ENCODE measurements at places on chromosomes 2 and 18.

- peak; percentile 62 for DNase-seq
Observed at GRCh38 chr2:37189452-37190153, 1.1 kb upstream of the SULT6B1 start.

- no peak for DNase-seq
Observed at GRCh38 chr2:9660154-9660553, 29.4 kb upstream of the YWHAQ start.

DNA sequence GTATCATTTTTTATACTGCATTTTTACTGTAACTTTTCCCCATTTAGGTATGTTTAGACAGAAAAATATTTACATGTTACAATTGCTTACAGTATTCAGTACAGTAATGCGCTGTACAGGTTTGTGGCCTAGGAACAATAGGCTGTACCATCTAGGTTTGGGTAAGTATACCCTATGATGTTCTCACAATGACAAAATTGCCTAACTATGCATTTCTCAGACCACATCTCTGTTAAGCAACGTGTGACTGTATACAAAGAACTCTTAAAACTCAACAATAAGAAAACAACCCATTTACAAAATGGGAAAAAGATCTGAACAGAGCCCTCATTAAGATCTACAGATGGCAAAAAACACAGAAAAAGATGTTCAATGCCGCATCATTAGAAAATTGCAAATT lies 29.4 kb downstream of the FAM210A start:
- DNase-seq = no peak

GRCh38 chr2:221571025-221571550 lies 1.0 kb downstream of the EPHA4 start:
- no peak for DNase-seq

GRCh38 chr2:186125156-186125555 lies 360.9 kb upstream of the ZC3H15 start:
- DNase-seq = no peak

GRCh38 chr2:111122631-111123421 lies 2.1 kb downstream of the BCL2L11 start:
- DNase-seq = peak; percentile 88

GRCh38 chr18:34522603-34523002 lies 187.5 kb upstream of the DTNA start:
- no peak for DNase-seq

GRCh38 chr18:54713386-54713785 lies 114.9 kb upstream of the RAB27B start:
- DNase-seq = no peak

GRCh38 chr2:134315471-134315870 lies 61.6 kb downstream of the MGAT5 start:
- no peak for DNase-seq

GRCh38 chr2:121650315-121650930 lies 1.2 kb upstream of the CLASP1 start:
- DNase-seq = no peak

DNA sequence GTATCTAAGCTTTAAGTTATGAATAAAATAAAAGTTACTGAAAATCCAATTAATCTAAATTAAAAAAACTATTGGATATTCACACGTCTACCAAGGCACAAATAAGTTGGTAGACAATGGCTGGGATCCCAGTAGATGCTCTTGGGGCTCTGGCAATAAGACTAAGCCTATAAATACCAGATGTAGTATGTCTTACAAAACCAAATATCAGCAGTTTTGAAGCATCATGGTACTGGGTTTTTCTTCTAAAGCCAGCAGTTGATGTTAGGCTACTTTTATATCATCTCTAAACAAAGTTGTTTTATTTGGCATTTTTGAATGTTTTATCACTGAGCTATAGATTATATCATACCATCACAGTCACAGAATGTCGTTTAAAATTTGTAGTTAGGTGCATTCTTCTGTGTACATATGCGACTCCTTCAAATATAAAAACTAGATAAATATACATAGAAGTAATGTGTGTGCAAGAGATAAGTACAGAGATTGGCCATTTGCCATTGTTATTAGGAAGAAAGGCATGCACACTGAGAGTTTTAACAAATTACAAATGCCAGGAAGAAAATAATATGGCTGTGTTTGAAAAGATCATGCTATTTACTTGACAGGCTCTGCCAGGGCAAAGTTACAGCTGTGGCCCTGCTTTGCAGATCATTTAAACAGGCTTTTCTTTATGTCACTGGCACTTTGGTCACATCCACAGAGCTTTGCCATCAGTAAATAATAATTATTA lies 21.6 kb upstream of the TMEM17 start:
- DNase-seq = no peak

DNA sequence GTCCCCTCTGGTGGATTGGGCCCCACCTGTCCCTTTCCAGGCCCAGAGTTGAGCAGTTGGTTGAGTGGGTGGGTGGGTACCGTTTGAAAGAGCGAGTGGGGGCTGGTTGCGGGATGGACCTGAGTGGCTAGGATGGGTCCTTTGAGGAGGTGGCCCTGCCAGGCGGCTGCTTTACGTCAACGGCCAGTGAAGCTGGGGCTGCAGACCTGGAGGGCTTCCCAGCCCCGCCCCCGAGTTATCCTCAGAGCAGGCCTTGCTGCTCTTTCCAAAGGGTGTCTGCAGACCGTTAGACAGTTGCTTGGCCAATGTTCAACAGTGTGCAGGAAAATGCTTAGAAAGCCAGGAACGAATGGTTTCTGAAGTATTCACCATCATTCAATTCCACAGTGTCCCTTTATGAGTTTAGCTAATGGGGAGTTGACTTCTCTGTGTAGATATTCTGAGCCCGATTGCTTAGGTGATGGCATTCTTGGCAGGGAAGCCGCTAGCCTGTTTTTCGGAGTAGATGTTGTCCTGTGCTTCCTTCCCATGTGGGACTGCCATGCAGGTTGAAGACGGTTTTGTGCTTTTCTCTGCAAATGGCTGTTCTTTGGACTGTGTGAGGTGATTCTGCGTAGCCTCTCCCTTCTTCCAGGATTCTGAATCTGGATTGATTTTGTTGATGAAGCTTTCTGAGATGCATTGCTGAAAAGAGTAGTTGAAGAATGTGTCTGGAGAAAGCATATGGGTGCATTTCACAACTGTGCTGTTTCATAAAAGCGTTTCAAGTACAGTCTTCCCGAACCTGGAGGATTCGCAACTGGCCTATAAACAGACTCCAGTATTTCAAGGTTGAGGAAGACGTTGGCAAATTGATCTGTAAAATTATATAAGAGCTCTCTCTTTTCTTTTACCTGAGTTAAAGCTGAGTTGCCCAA lies 45.8 kb downstream of the LDLRAD4 start:
- peak; percentile 45 for DNase-seq

- no peak for DNase-seq
Observed at GRCh38 chr2:230927711-230928341, 2.8 kb upstream of the GPR55 start.

GRCh38 chr2:188978291-188979081 lies 4.3 kb downstream of the COL3A1 start:
- no peak for DNase-seq

All from mucosa of gallbladder (tissue), 1 donor.